ENCODE measurements at places on chromosomes 6 and 20.

DNA sequence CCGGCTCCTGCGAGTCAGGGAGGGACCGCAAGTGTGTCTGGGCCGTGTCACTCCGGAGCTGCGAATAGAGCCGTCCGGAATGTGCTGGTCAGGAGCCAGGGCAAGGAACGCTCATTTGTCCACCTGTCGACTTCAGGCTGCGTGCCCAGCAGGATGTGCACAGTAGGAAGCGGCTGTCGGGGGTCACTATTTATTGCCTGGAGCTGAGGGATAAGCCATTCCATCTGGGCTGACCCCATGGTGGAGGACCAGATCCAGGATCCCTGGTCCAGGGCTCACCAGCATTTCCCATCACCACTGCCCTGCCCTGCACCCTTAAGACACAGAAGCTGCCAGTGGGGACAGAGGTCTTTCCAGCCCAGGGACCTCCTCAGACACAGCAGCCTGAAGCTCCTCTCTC, 14.7 kb downstream of the NTSR1 start:
- DNase-seq: no peak

DNA sequence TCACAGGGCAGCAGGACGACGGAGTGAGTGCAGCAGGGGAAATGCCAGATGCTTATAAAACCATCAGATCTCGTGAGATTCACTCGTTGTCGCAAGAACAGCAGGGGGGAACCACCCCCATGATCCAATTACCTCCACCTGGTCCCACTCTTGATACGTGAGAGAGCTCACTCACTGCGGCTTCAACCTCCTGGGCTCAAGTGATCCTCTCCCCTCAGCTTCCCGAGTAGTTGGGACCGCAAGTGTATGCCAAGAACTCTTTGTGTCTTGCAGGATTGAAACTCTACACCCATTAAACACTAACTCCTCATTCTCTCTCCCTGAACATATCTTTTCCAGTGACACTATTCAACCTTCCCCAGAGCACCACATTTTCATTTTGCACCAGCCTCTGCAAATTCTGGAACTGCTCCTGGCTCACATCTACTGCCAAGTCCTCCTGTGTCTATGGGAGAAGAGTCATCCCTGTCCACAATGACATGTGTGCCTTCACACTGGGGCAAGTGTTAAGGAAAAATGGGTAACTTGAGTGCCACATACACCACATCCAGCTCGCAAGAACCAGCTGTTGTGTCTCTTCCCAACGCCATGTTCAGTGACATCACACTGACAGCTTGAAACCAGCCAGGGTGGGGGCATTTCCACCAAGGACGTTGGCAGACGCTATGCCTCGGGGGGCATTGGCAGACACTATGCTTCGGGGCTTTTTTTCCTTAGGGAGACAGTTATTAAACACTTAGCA, 14.7 kb upstream of the TAF4 start:
- no peak for DNase-seq

DNA sequence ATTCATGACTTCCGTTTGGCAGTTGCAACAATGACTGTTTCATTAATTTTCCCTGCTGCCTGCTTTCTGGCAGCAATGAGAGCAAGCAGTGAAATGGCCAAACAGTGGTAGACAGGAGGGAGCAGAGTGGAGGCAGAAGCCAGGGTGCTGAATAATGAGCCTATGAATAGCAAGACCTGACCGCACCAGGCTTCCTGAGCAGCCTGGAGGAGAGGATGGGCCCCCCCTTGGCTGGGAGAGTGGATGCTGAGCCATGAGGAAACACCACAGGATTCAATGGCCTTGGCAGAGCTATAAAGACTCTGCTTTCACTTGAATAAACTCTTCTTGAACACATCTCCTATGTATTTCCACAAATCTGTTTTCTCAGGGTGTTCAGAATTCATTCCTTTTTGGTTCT, 68.1 kb upstream of the SNRPB2 start:
- no peak for DNase-seq

GRCh38 chr6:37576336-37576737, 76.6 kb upstream of the CCDC167 start:
- DNase-seq: no peak

DNA sequence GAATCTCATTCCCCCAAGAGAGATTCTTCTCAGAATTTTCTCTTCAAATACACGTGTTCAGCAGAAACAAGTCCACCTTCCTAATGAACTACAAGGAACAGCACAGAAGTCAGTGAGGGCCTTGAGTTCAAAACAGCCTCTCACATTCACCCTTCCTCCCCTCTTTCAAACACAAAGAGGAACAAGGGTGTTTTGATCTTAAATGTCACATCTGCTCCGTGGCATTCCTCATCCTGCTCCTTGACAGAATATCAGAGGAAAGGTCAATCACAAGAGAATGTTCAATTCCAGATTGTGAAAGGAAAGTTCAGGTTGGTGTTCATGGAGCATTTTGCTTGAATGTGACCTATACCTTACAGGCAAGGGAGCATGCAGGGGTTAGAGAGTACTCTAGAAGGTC, 35.6 kb upstream of the FAM210B start:
- no peak for DNase-seq

GRCh38 chr6:155075930-155076695, 81.0 kb downstream of the TIAM2 start:
- no peak for DNase-seq

DNA sequence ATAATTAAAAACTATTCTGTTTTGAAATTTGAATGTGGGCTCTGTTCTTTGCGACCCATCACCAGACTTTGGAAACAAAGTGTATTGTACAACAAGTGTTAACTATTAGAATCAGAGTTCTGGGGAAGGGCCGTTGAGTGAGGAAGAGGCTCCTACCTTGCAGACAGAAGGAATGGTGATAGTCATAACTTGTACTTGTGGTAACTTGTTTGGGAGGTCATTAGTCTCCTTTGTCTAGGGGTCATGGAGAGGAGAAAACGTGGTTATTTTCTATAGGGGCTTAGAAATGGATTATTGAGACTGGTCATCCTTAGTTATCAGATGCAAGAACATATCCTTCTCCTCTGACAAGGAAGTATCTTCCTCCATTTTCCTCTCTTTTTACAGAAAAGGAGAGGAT, 174.8 kb downstream of the BMP2 start:
- DNase-seq: no peak

- no peak for DNase-seq
Observed at GRCh38 chr20:41052742-41053419, 24.3 kb downstream of the TOP1 start.

GRCh38 chr20:34069341-34070078, 42.5 kb downstream of the EIF2S2 start:
- DNase-seq: no peak

- no peak for DNase-seq
Observed at GRCh38 chr20:49607568-49607967, 39.6 kb upstream of the PTGIS start.

GRCh38 chr6:156957931-156958547, 180.9 kb downstream of the ARID1B start:
- no peak for DNase-seq

DNA sequence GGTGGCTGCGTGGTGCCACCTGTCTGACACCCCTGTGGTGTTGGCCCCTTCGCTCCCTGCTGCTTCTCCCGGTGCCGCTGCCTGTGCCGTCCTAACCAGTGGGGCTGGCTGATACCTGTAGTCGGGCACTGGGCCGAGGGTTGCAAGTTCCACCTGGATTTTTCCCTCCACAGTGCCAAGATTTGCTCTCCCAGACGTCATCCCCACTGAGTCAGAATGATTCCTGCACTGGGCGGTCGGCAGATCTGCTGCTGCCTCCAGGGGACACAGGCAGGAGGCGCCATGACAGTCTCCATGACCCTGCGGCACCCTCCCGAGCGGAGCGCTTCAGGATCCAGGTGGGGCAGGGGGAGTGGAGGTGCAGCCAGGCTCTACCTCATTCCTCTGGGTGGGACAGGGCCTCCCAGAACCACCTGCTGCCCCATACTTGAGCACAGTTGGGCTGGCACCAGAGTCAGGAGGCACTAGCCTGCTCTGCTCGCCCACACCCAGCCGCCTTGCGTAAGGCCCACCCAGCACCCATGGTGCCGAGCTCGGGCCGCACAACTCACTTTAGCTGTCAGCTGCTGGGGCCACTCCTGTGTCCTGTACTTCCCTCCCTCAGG, 60.2 kb downstream of the TCP11 start:
- DNase-seq: no peak

DNA sequence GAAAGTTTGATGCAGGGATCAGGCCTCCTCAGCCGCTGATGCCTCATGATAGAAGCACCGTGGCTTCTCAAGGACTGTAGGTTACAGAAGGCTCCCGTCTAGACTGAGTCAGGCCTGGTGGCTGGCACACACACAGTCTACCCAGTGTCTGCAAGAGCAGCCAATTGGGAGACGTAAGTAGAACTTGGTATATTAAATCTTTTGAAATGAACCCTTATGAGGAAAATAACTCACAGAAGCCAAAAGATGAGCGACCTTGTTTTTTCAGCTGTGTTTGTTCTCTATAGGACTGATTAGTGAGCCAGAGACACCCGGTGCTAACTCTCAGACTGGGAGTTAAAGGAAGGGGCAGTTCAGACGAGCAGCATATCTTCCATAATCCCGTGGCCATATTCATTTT, 5.9 kb upstream of the PDE10A start:
- DNase-seq: no peak
